A549 treated with CORT108297 at 1 μM for 4 hours (cell line): ENCODE measurements at places on chromosomes 3 and 15. TPM values are rescaled to one million over a fixed set of nuclear protein-coding genes. Genes with fewer than 3 reads are reported as not detected.

Gene PPM1L
- total RNA-seq, result 0.46 to 0.69 TPM (median 0.61 TPM) in 5 replicates

Gene ISLR2
- 0.14 to 0.37 TPM (median 0.15 TPM) in 5 replicates for total RNA-seq

Gene CACNA1D
- total RNA-seq, result 0.61 to 1.2 TPM (median 0.83 TPM) in 5 replicates

Gene RPL15
- total RNA-seq, result 2,894 to 3,109 TPM (median 2,991 TPM) in 5 replicates

Gene CCDC66
- total RNA-seq, result 5.1 to 7.4 TPM (median 6.1 TPM) in 5 replicates

Gene HYKK
- 5.8 to 6.7 TPM (median 6.1 TPM) in 5 replicates for total RNA-seq
